ENCODE measurements at places on chromosomes 5 and 9.

DNA sequence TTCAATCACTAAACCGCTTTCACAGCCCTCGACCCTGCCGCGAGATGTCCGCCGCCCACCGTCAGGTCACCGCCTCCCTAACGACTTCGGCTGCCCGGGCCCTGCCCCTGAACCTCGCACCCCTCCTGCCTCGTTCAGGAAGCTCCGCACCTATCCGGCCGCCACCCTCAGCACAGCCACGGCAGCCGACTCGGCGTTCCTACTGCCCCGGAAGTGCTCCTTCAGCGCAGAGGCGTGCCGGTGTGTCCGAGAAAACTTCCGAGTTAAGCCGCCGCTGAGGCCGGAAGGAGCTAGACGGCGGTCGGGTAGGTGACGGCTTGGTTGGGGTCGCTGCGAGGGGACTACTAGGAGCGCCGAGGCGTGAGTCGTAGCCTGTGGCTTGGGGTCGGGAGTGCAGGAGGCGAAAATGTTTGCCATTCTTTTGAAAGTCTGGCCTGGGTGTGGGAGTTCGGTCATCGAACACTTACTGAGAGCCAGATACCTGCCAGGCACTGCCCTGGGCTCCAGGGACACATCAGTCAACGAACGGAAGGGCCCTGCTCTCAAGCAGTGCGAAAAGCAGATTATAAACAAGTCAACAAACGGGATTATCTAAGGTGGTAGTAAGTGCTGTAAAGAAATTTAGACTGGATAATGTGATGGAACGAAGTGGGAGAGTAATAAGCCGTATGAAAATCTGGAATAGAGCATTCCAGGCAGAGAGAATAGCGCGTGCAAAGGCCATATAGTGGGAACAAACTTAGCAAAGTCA lies at the start of the genes FAM114A2 and MFAP3:
Gene FAM114A2, minus strand, starts transcription at position 204 of the 751 bp plus-strand sequence. CDS start 3,957 bp downstream, outside the sequence.
Gene MFAP3, plus strand, starts transcription at position 261 of the 751 bp plus-strand sequence. CDS start 10,756 bp downstream, outside the sequence.
- DNase-seq, result peak; percentile 94

DNA sequence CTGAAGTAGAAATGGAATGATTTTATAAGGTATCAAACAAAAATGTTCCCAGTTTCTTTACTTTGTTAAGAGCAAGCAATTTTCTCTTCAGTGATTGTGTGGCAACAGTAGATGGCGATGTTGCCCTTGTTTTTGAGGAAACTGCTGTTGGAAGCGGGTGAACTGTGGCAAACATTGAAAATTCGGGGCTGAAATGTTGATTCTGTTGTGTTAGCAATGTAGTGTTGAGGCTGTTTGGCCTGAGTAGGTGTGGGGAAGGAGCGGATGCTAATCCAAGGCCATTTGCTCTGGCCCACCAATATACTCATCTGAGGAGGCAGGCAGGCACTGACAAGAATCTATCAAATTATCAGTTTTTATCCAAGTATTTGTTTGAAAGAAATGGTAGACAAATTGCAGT lies 129.8 kb downstream of the SLC12A2 start:
- peak; percentile 72 for DNase-seq

DNA sequence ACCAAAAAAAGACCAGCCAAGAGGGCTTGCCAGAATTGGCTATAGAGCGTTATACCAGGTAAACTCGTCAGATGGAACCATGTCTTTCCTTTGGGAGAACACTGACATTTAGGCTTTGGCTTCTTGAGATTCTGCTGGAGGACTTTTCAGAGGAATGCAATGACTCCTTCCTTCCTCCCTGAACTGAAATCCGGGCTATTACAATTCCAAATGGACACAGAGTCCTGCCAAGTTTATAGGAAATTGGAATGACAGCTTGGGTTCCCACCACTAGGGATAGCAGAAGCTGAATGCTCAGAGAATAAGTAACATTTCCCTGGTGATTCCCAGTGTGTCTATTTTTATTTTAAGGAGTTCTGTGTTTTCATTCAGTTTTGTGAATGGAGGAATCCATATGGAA lies 143.0 kb downstream of the FGF1 start:
- no peak for DNase-seq

GRCh38 chr5:102691434-102691833 lies 63.7 kb upstream of the PAM start:
- no peak for DNase-seq

DNA sequence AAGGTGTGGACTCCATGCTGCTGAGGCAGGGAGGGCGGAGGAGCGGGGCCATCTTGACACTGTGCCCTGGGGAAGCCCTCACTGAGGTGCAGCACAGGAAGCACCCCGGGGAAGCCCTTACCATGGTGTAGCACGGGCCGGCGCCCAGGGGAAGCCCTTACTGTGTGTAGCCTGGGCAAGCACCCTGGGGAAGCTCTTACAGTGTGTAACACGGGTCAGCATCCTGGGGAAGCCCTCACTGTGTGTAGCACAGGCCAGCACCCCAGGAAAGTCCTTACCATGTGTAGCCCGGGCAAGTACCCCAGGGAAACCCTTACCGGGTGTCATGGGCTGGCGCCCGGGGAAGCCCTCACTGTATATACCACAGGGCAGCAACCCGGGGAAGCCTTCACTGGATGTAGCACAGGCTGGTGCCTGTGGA lies 62.6 kb upstream of the ZNF354B start:
- DNase-seq, result no peak

- no peak for DNase-seq
These were observed 27.5 kb downstream of the PHF2 start for GRCh38 chr9:93603906-93604326.

DNA sequence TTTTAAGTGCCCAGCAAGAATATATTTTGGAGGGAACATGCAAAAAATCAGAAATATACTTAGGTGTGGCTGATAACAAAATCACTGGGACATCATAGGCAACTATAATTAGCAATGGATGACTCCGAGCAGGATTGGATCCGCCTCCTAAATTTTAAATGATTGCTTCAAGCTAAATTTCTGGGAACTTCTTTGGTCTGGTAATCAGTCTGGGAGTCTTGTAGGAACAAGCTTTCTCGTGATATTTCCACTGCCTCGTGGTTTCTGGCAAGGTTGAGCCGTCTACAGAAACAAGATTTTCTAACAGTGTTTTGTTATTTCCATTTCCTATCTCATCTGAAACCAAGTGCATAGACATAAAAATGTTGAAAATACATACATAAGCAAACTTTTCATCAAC lies 232.6 kb downstream of the BNC2 start:
- no peak for DNase-seq

DNA sequence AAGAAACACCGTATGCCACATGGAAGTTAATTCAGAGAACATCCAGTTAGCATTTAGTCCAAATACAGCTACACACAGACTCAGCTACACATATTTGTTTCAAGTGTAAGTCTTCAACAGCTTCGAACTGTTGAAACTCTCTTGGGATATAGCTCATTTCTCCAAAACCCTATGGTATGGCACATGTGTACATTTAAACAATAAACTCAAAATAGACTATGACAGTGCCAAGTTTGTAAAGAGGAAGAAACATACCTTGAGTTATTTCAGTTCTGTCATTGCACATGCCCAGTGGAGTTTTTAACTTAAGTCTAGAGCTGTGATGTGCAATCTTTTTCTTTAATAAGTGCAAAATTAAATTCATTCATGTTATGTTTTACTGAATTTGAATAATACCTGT lies 155.1 kb upstream of the RAI14 start:
- no peak for DNase-seq

DNA sequence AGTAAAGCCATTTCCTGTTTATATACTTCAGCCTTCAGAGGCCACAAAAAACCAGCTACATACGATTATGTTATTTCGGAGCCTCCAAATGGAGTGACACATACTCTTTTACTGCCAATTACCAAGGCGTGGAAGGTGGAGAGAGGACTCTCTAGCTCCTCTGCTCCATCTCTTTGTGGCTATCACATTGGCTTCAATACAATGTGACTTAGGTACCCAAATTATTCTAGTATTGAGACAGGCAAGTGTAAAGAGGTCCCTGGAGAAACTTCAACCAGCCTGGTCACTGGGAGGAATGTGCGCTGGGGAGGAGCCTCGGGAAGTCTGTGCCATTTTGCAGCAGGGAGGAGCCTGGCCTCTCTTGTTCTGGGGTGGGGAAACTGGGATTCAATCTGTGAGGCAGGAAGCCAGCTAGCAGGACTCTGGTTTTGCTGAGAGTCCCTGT lies 85.8 kb upstream of the TAS2R1 start:
- no peak for DNase-seq

- DNase-seq, result no peak
These were observed 10.5 kb upstream of the PTGES2 start for GRCh38 chr9:128138001-128138400.

DNA sequence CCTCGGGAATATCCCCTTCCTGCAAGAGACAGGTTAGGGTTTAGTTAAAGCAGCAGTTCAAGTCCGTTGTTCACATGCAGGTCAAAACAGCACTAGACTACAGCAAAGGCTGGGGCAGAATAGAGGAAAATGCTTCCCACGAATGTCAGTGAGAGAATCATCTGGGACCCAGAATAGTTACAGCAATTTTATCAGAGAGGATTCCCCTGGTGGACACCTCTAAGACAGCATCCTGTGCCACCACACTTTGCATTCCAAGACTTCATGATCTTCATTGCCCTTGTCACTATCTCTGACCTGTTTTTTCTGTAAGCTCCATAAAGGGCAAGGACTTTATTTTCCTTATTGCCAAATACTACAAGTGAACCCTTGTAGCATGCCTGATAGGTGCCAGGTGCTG lies 12.9 kb downstream of the GRXCR2 start:
- DNase-seq, result no peak

GRCh38 chr5:146068977-146069779 lies 36.2 kb downstream of the PLAC8L1 start:
- no peak for DNase-seq

GRCh38 chr5:108753331-108753730 lies 5.6 kb downstream of the FER start:
- DNase-seq, result peak; percentile 42

DNA sequence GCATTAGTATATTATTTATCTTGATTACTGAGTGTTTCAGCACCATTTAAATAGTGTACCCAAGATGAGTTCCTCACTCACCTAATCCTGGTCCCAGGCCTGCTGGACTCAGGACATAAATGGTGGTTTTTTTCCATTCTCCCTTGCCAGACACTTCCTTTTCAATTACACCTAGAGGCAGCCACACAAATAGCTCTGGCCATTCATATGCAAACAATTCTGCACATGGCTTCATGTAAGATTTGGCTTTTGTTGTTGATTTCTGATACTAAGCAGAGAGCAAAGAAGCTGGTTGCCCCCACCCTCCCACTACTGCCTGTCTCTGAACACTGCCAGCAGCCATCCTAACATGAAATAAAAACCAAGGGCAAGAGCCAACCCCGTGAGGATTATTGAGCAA lies 180.4 kb downstream of the SEMA5A start:
- no peak for DNase-seq

GRCh38 chr5:109304309-109304708 lies 105.5 kb downstream of the PJA2 start:
- DNase-seq, result no peak

DNA sequence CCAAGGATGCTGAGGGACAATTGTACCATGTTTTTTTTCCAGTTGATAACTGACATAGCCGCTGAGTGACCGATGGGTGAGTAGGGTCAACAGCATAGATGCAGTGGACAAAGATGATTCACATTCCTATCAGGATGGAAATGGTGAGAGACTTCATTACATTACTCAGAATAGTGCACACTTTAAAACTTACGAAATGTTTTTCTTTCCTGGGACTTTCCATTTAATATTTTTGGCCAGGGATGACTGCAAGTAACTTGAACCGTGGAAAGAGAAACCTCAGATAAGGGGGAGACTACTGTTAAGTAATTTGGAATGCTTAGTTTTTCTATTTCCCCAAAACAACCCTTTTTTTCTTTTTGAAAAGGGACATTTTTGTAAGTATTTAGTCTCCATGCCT lies 3.0 kb upstream of the TUSC1 start:
- peak; percentile 63 for DNase-seq

DNA sequence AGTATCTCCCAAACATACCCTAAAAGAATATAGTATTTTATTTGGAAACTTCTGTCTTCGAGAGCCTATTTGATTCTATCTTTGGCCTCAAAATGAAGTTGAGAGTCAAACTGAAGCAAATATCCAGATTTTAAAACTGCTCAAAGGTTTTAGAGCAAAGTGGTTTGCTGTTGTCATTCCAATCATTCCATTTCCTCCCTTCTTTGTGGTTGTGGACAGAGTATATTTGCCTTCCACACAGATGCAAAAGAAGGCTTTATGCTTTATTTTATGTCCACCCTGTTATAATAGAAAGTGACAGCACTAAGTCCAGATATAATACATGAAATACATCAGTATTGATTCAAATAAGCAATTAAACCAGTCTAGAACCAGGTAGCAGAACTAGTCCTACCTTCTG lies 12.4 kb downstream of the GZMK start:
- DNase-seq, result no peak

DNA sequence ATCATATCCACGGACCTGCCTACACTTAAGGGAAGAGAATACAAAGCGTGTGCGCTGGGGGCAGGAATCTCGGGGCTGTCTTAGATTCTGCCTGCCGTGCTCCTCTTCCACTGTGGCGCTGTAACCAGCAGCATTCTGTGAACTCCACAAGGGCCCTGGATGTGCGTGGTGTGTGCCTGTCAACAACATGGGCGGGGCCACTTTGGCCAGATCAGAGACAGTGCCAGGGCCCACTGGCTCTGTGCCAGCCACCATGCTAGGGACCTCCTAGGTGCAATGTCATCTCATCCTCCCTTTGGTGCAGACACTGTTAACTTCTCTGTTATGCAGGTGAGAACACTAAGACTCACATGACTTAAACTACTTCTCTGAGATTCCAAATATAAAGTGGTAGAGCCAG lies 113.7 kb downstream of the COL23A1 start:
- no peak for DNase-seq

- DNase-seq, result peak; percentile 6
These were observed 78.2 kb upstream of the SPINK5 start for GRCh38 chr5:147985608-147986007.

DNA sequence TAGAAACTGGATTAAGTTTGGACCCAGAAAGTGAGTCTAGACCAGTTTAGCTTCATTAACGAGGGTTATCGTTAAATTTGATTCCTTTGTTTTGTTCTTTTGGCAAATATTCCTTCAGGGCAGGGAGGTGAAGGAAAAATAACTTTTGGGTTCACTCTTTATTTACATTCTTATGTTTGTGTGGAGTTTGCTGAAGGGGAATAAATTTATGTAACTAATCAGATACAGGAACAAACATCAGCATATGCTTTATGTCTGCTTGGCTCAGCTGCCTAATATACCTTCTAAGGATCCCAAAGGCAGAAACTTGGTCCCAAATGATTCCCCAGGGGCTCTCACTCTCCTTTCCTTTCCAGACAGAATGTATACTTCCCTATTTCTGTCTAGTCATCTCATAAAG lies 132.4 kb downstream of the MCTP1 start:
- DNase-seq, result no peak

- peak; percentile 95 for DNase-seq
These were observed at the start of gene BNIP1 for GRCh38 chr5:173144200-173145176. Gene BNIP1, plus strand, starts transcription at chr5:173144531. Its CDS starts 15 bp downstream, at chr5:173144546.

DNA sequence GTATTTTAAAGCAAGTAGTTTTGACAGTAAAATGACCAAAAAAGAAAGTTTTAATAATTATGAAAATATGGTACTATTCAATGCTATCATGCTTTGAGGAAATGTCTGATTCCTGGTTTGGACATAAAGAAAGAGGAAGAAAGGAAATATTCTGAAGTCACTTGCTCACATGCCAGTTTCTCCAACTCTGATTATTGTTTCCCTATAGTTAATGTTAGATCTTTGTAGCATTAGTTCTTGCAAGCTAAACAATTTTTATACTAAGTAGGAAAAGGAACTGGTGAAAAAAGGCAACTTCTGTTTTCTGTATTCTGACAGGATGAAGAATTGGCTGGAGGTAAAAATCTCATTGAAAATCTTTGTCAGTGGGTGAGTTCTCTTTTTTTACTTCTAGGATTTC lies 119.5 kb downstream of the YTHDC2 start:
- DNase-seq, result no peak

All from kidney tubule cell (primary cell).